NCI-H69 (cell line): ENCODE measurements at places on chromosomes 7 and 10.

GRCh38 chr7:1457059-1457948, 2.0 kb downstream of the MICALL2 start:
- DNase-seq: no peak

DNA sequence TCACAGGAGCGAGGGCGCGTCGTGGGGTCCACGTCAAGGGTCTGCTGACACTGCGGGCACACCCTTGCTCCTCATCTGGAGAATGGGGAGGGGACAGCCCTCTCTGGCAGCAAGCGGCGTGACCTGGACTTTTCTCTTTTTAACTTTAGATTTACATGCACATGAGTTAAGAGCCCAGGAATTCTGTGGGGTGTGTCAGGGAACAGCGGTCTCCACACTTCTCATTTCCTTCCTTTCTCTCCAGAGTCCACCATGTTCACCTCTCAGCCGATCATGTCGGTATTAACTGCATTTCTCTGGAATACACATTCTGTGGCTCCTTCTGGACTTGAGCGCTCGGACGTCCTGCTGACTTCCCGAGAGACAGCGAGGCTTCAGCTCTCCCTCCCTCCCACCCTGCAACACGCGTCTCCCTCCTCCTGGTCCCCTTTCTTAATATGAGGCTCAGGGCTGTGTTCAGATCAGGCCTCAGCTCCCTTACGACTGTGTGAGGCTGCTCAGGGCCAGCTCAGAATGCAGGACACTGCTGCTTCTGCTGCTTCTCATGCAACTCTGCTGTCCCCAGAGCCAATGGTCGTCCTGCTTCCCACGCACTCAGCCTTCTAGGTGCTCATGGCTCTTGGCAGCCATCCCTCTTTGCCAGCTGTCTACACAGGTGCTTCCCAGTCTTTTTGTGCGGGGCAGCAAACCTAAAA, 261.3 kb downstream of the ELFN1 start:
- DNase-seq: no peak

- DNase-seq: peak; percentile 75
Observed at GRCh38 chr7:100585511-100586265, at the start of gene LRCH4. TSS of gene LRCH4 (minus strand) at chr7:100586129. CDS start at chr7:100586100, 29 bp downstream.

GRCh38 chr7:157032644-157033482, 22.4 kb upstream of the MNX1 start:
- DNase-seq: peak; percentile 44

DNA sequence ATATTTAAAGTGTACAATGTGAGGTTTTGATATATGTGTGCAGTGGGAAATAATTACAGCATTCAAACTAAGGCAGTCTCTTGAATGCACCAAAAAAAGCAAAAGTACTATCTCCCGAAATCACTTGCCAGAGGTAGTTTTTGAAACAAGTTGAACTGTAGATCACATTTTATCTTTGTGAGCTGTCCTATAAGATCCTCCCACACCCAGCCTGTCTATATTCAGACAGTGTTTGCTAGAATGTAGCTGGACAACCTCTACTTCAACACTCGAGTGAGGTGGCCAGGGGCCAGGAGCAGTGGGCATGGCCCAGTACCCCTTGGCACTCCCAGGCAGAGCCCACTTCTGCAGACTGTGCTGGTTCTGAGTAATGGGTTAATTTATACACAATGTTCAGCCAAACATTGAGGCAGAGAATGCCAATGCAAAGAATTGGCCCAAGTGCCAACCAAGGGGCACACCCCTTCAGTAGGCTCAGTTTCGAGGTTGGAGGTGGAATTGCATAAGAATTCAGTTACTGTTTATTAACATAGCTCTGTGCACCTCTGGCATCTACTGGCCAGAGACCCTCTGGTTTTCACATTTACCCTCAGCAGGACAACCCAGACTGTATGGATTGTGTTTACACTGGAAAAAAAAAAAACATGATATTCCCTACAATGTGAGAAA, 70.5 kb downstream of the AHR start:
- no peak for DNase-seq

DNA sequence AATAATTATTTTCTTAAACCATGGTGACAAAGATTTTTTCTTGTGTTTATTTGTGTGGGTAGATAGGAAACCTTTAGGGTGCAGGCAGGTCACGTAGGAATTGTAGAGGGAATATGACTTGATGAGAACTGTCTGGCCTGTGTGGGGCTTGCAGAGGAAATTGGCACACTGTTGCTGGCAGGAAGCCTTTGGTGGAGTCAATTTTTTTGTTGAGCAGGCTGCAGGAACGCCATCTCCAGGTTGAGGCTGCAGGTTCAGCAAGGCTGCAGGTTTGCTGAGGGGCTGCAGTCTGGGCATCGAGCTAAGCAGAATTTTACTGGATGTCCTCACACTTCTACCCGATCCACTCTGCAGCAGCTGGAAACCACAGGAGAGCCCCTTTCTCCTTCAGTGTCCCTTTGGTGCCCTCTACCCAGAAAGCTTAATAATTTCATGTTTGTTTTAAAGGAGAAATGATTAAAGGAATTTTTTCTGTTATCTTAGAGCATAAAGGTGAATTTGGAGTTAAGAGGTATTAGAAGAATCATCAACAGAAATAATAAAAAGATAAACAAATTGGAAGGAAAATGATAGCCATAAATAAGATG, 37.0 kb downstream of the TBC1D12 start:
- DNase-seq: peak; percentile 4

GRCh38 chr7:17371671-17372524, 73.4 kb downstream of the AHR start:
- DNase-seq: no peak

DNA sequence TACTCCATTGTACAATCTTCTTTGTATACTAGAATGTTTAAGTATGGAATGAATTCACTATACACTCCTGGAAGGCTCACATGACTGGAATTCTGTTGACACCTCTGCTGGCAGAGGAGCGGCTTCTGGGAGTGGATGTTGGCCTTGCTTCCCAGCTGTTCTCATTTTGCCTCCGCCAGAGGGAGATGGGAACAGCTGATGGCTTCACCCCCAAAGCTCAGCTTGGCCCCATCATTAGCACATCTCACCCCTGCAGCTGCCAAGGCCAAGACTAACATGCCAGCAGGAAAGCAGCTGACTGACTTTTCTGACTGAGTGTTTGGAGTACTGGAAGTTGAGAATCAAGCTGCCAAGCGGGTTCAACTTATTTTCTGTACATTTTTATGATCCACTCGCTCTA, 15.1 kb downstream of the ADAM12 start:
- no peak for DNase-seq

- DNase-seq: no peak
Observed at GRCh38 chr7:8206956-8207355, 55.0 kb downstream of the ICA1 start.

GRCh38 chr10:71632896-71633600, 86.5 kb downstream of the C10orf105 start:
- DNase-seq: no peak
